Heart right ventricle (tissue), 16 donors: ENCODE measurements at places on chromosomes 2 and 18. TPM values are rescaled to one million over a fixed set of nuclear protein-coding genes. Genes with fewer than 3 reads are reported as not detected.

MAPK4 gene
- 7.5 TPM for polyA plus RNA-seq

REEP1 gene
- polyA plus RNA-seq, result 20.9 TPM

TMEM127 gene
- polyA plus RNA-seq, result 70.6 TPM

INHBB gene
- 5.9 TPM for polyA plus RNA-seq

GRCh38 chr2:37632310-37632709, 39.1 kb downstream of the CDC42EP3 start:
- no peak for DNase-seq
